ENCODE measurements at places on chromosomes 13 and 19.

GRCh38 chr13:104357672-104358354, 1291.6 kb upstream of the SLC10A2 start:
- DNase-seq = no peak

DNA sequence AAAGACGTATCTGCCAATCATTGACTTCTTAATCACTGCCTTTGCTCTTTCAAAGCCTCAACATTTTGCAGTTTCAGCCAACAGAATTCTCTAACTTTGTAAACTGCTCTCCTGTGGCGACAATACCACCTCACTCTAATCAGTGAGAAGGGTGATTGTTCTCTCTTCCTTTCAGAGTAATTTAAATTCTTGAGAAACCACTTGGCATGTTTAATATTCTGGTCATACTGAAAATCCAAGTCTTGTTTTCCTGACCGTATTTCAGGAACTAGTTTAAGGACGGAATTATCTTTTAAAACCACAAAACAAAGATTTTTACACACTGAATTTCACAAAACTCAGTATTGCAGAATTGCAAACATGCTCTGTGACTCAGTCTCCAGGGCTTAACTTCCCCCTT, 5.2 kb upstream of the CDC16 start:
- peak; percentile 17 for DNase-seq

- peak; percentile 60 for DNase-seq
Measured at GRCh38 chr19:5536337-5536894, 31.3 kb downstream of the TINCR start.

GRCh38 chr19:46392252-46392801, 21.0 kb downstream of the CCDC8 start:
- peak; percentile 79 for DNase-seq

DNA sequence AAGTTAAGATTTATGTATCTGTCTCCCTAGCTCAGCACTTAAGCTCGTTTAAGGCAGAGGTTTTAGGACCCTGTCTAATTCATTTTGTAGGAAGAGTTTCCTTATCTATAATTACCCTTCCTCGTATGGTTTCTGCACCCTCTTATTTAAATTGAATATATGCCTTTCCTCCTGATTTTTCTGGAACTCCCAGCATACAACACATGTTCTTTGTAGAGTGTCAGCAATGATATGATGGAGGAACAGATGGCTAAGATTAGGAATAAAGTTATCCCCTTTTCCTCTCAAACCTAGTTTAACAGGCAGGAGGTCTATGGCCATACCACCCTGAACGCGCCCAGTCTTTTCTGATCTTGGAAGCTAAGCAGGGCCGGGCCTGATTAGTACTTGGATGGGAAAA, 359.5 kb downstream of the PCDH17 start:
- no peak for DNase-seq

- DNase-seq = no peak
Measured at GRCh38 chr19:49887665-49888509, 8.8 kb downstream of the IL4I1 start.

DNA sequence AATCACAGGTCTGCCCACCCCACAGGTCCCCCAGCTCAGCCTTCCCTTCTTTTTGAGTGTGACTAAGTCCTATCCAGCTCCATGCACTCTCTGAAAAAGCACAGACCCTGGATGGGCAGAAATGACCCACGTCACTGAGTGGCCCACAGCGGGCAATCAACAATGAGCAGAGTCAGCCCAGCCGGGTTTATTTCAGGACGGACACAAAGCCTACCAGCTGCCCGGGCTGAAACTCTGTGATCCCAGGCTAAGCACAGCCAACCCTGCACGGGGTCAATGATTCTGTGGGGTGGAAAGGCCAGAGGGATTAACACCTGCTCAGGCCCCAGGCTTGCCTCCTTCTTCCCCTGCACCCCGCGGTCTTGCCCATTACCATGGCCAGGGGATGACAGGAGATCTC, 8.4 kb downstream of the NAPA start:
- DNase-seq = no peak

DNA sequence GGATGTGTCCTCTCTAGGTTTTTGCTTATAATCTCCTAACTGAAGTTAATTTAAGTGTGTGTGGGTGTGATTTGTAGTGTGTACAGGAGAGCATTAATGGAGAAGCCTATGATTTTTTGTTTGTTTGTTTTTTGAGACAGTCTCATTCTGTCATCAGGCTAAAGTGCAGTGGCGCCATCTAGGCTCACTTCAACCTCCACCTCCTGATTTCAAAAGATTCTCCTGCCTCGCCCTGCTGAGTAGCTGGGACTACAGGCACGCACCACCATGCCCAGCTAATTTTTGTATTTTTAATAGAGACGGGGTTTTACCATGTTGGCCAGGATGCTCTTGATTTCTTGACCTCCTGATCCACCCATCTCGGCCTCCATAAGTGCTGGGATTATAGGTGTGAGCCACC, 20.6 kb downstream of the ZNF701 start:
- DNase-seq = no peak

GRCh38 chr13:25463496-25463895, 91.7 kb downstream of the ATP8A2 start:
- peak; percentile 47 for DNase-seq

DNA sequence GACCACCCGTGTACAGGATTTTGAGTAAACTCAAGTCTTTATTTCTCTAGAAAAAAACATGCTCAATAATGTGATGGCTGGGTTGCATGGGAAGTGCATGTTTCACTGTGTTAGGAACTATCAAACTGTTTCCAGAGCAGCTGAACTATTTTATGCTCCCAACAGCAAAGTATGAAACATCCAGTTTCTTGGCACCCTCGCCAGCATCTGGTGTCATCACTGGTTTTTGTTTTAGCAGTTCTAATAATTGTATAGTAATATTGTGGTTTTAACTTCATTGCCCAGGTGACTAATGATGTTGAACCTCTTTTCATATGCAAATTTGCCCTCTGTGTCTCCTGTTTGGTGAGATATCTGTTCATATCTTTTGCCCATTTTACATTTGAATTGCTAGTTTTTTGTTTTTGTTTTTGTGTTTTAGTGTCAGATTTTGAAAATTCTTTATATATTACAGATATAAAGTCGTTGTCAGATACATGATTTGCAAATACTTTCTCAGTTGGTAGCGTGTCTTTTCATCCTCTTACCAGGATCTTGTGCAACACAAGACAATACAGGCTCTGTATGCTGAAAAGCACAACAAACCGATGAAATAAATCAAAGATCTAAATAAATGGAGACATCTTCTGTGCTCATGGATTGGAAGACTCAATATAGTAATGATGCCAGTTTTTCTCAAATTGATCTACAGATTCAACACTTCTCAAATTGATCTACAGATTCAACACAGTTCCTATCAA, 87.8 kb downstream of the IPO5 start:
- no peak for DNase-seq

GRCh38 chr13:106178816-106179215, 356.6 kb downstream of the EFNB2 start:
- no peak for DNase-seq

All from fibroblast of upper back skin (primary cell).